ENCODE measurements at places on chromosomes 2 and 18. TPM values are rescaled to one million over a fixed set of nuclear protein-coding genes. Genes with fewer than 3 reads are reported as not detected.

DNA sequence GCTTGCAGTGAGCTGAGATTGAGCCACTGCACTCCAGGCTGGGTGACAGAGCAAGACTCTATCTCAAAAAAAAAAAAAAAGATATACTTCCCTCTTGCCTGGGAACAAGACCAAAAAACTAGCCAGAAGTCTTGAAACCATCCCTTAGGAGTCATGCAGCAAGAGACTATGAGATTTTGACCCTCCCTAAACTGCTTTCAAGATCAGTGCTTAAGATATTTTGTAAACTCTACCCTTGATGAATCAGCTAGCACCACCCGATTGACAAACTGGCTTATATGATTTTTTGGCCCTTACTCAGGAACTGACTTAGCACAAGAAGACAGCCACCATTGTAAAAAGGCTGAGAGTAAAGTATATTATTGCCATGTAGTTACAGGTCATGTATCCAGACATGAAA lies 3.8 kb downstream of the SULT1C3 start:
- H3K4me3 ChIP-seq = no peak overlapping the region
- no peak overlapping the region for H3K27ac ChIP-seq

GRCh38 chr2:96354492-96354891 lies 18.9 kb downstream of the NCAPH start:
- H3K27me3 ChIP-seq = no peaks in the 10 kb centered on the region
- H3K27ac ChIP-seq = no peak overlapping the region
- peaks cover 7% of the 10 kb centered on the region for H3K4me1 ChIP-seq
- no peak overlapping the region for H3K4me3 ChIP-seq
- peaks cover 71% of the 10 kb centered on the region for H3K36me3 ChIP-seq

- no peaks in the 10 kb centered on the region for H3K36me3 ChIP-seq
- no peak overlapping the region for H3K4me3 ChIP-seq
- no peaks in the 10 kb centered on the region for H3K4me1 ChIP-seq
- H3K27me3 ChIP-seq = peaks cover 2% of the 10 kb centered on the region
- no peak for DNase-seq
Measured at GRCh38 chr2:226742347-226742746, 57.3 kb downstream of the IRS1 start.

TUBB8B gene
- total RNA-seq = not detected

DNA sequence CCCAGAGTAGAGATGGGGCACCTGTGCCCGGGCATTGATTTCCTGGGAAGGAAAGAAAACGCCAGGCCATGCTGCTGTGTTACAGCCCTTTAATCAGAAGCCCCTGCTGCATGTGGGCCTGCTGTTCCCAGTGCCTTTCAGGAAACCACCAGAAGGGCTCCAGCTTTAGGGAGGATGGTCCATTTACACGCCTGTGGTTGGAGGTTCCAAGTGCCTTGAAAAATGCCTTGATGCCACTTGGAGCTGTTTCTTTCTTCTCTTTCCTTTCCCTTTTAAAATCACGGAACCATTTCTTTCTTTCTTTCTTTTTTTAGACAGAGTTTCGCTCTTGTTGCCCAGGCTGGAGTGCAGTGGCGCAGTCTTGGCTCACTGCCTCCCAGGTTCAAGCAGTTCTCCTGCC lies 60.5 kb downstream of the AGAP1 start:
- no peak overlapping the region for H3K27ac ChIP-seq
- H3K4me3 ChIP-seq = no peak overlapping the region
- H3K36me3 ChIP-seq = no peaks in the 10 kb centered on the region
- no peaks in the 10 kb centered on the region for H3K4me1 ChIP-seq

Measured in activated CD4-positive, alpha-beta memory T cell treated with anti-CD3 and anti-CD28 coated beads for 36 hours (primary cell).